ENCODE measurements at places on chromosomes 3 and 15. TPM values are rescaled to one million over a fixed set of nuclear protein-coding genes. Genes with fewer than 3 reads are reported as not detected.

DNA sequence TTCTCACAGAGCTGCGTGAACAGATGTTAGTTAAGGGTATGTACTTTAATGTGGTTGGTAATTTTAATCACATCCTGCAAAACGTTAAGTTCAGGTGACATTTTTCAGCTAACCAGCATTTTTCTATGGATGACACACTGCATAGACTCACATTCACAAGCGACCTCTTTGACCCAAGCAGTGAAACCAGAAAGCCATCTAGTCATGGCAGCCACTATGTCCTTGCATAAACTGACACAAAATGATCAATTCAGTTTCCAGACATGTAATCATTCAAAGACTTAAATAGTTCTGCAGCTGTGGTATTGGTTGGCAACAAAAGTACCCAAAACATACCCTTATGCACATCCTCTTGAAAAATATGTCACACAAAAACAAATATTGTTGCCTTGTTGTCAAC is 7.4 kb upstream of the CAPN7 start:
- DNase-seq = no peak

DNA sequence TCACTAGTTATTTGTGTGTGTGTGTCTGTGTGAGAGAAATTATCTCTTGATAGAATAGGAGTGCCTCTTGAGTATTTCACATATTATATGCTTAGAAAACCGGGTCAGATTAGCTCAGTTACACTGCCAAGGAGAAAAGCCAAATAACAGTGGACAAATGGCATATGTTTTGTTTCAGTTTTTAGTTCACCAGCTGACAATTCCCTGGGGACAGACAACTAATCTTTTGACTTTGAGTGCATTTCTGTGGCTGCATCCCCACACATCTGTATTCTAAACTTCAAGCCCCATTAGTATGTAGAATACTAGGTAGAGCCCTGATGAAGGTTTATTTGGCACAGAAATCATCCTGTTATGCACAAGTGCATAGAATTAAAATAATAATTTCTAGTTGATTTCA is 227.7 kb upstream of the CNTN3 start:
- peak; percentile 6 for DNase-seq

GRCh38 chr3:57787867-57788623 is 31.9 kb downstream of the SLMAP start:
- DNase-seq = no peak

DNA sequence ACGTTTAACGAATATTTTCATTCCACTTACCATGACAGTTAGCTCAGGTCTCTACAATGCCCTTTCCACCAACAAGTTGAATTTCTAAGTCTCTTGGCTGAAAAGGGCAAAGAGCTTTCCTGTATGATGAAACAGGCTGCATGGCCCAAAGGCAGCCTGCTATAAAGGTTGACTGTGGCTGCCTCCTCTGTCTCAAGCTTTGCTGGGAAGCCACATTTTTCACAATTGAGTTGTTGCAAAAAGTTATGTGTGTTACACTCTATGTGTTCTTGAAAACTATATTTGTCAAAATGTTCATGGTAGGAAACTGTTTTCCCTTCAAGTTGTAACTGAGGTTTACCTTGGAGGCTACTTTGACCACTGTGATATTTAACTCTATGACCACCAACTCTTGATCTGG is 49.5 kb downstream of the DZIP1L start:
- no peak for DNase-seq

DNA sequence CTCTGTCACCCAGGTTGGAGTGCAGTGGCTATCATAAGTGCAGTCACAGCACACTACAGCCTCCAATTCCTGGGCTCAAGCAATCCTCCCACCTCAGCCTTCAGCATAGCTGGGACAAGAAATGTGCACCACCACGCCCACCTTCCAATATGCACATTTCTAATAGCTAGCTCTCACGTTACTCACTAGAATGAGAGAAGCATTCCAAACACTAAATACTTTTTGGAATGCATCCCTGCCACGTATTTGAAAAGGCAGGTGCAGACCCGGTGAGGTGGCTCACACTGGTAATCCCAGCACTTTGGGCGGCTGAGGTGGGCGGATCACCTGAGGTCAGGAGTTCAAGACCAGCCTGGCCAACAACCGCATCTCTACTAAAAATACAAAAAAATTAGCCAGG is 7.6 kb upstream of the TCF12 start:
- no peak for DNase-seq

DNA sequence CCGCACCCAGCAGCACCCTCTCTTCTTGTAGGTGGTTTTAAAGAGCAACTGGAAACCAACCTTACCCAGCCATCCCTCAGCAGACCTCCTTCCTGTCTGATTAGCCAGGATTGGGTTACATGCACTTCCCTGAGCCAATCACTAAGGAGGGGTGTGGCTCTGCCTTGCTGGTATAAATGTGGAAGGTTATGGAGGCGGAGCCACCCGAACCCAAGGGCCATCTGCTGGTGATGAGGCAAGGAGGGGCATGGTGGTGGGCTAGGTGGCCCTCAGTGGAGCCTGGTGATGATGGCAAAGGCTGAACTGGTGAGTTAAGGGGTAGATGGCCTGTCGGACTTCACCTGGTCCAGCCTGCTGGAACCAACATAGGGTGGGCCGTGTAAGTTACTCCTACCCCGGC is 39.8 kb downstream of the CCDC33 start:
- no peak for DNase-seq

GRCh38 chr3:116912116-116912515 is 202.5 kb downstream of the TUSC7 start:
- no peak for DNase-seq

DNA sequence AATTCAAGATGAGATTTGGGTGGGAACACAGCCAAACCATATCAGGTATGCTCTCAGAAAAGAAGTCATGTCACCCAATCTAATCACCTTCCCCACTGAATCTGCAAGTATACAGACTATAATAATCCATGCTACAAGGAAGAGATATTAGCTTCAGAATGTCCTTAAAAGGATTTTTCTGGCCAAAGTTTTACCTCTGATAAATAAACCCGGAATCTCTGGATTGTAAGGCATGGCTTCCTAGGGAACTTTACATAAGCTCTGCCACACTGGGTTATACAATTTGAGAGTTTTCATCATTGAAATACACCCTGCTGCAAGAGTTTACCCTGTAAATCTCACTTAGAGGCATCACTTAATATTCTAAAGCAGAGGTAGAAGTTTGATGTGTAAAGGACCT is 330.5 kb upstream of the KCNMB2 start:
- DNase-seq = no peak

DNA sequence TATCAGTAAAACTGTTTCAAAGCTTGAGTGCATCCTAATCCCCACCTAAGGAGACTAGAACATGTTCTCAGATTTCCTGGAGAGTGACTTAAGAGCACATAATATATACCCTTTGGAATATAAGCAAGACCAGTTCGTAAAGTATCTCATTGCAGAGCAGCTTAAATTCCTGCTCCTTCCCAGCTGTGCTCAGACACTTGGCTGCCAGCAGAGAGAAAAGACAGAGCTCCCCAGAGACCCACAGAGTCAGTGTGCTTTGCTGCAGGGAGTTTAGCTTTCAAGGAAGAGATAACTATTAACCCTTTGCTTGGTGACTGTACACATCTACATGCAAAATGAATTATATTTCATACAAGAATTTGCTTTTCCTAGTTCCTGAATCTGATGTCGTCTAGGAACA is 338.1 kb upstream of the ARHGEF26 start:
- peak; percentile 74 for DNase-seq

DNA sequence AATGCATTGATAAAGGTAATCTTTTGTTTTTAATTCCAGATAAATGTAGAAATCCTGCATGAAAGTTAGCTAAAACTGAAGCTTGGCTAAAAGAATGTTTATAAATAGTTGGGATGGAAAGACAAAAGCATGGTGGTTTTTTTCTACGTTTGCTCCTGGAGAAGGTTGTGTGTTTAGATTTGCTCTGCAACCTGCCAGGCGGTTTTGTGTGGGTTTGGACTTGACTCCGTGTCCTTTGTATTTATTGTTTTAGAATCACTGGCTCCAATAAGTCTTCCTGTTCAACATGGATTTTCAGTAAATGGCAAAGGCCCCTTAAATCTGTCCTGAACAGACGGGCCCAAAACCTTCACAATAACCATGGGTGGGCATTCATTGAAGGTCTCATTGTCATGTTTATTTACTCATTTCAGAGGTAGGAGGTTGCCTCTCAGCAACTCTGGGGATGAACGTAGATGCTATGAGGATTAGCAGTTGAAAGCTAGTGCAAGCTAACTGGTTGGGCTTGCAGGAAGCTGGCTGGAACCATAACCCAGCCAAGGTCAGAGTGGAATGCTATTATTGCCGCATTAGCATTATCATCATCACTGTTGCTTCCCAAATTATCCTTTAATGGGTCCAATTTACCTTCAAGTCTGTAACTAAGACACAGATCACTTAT is 60.6 kb upstream of the ADAMTS9 start:
- no peak for DNase-seq

DNA sequence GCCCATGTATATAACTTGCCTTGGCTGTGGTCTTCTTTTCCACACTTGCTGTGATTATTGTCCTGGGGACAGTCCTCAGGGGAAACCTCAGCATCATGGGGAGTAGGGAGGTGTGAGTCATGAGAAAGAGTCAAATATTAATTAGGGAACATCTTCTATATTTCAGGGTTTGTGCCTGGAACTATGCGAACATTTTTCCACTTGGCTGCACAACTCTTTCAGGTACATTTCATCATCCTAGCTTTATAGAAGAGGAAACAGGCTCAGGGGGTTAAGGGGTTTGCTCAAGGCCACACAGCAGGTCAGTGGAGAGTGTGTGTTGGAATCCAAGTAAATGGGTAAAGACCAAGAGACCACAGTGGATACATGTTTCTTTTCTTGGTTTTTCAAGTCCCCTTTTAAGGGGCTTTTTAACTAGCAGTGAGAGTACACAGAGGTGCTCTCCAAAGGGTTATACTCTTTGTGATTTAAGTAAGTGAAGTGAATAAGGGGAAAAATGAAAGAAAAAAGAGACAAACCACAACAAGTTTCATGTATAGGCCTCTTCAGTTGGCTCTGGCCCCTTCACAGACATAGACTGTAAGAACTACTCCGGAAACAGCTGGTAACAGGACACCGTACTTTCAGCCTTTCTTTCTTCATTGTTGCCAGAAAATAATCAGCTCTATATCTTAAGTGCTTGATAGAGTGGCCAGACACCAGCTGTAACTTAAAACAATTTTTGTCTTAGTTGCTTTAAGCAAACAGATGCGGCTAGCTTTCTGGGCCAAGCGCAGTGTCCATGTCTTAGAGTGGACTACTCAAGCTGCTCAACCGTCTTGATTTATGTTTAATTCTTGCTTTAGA is 64.6 kb downstream of the EEFSEC start:
- DNase-seq = no peak

DNA sequence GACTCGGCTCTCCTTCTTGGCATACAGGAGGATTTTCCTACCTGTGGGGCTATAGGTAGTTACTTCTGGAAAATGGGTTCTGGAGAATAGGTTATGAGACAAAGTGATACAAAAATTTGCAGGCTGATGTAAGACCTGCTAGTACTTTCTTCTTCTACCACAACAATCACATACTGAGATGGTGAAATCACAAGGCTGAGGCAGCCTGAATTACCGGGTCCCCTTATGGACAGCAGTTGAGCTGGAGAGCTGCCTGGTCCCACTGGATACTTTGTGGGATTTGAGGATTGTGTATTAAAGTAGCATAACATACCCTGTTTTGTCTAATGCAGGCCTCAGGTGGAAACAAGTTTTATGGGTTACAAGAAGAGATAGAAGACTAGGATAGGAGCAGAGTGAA is 86.5 kb upstream of the FAM98B start:
- no peak for DNase-seq

DNA sequence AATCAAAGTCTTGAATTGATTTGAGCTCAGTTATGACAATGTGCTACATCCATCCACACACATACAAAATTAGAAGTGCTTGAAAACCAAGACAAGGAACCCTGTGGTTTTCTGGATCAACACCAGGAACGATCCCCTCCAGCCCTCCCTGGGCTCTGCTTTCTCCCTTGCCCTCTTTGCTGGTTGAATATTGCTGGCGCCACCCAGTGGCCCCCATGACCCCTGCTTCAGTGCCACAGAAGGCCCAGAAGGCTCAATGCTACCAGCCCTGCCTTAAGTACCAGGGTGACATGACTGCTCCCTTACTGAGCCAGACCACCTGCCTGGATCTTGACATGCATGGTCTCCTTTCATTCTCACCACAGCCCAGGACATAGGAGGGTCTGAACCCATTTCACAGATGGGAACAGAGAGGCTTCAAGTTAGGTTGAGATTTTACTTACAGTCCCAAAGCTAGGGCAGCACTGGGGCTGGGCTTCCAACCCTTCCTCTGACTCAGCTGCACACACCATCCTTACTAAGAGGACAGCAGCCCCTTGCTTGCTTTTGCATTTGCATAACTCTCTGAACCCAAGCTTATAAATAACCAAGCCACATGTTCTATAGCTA is 15.0 kb downstream of the IL12A start:
- DNase-seq = no peak

GRCh38 chr3:134459562-134459961 is 26.2 kb downstream of the ANAPC13 start:
- DNase-seq = no peak

- DNase-seq = no peak
These were observed 965.9 kb upstream of the ROBO1 start for GRCh38 chr3:80733522-80734176.

- DNase-seq = no peak
These were observed 139.5 kb downstream of the TBL1XR1 start for GRCh38 chr3:177057768-177058167.

- DNase-seq = no peak
These were observed 656.3 kb upstream of the TGFBR2 start for GRCh38 chr3:29949940-29950616.

DNA sequence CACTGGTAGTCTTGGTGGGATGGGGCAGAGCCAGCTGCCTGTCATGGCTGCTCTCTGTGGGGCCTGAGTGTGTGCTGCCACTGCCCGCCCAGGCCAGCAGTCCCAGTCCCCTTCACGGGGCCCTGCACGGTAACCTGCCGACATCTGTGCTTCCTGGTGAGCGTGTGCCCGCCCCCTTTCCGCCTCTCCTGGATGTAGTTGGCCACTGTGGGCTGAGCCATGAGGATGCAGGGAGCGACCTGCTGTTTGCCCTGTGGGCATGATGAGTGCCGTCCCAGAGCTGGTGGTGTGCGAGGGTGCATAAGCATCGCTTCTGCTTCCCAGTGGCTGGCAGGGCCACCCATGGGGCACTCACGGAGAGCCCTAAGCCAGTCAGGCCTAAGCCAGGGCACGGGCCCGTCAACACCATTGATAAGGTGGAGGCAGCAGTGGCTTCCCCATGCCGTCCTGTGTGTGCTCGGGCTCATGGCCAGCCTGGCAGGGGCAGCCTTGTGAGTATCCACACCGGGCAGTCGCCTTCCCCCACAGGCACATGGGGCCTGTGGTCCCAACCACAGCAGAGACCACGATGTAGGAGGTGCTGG is 14.6 kb downstream of the PLXNA1 start:
- DNase-seq = no peak

GRCh38 chr3:150346266-150346665 is 61.8 kb upstream of the TSC22D2 start:
- no peak for DNase-seq

- DNase-seq = no peak
These were observed 39.6 kb downstream of the LIPC start for GRCh38 chr15:58471348-58471747.

- no peak for DNase-seq
These were observed 138.7 kb downstream of the PEX5L start for GRCh38 chr3:179898024-179898423.

- DNase-seq = no peak
These were observed 45.9 kb upstream of the LIMD1 start for GRCh38 chr3:45548681-45549075.

WNT7A gene
- not detected for polyA plus RNA-seq

APH1B gene
- 11.6 TPM for polyA plus RNA-seq

CHST14 gene
- 35.6 TPM for polyA plus RNA-seq

PLCB2 gene
- polyA plus RNA-seq = 7.9 TPM

MYEF2 gene
- polyA plus RNA-seq = 11.3 TPM

SMCO1 gene
- 1.5 TPM for polyA plus RNA-seq

MYZAP gene
- 2.7 TPM for polyA plus RNA-seq

All from hindlimb muscle (tissue), 1 donor.